ENCODE measurements at places on chromosomes 6 and 20.

- DNase-seq: no peak
Observed at GRCh38 chr6:24788031-24788665, 10.6 kb downstream of the ARMH2 start.

GRCh38 chr6:22056398-22056797, 240.4 kb downstream of the PRL start:
- DNase-seq: no peak

DNA sequence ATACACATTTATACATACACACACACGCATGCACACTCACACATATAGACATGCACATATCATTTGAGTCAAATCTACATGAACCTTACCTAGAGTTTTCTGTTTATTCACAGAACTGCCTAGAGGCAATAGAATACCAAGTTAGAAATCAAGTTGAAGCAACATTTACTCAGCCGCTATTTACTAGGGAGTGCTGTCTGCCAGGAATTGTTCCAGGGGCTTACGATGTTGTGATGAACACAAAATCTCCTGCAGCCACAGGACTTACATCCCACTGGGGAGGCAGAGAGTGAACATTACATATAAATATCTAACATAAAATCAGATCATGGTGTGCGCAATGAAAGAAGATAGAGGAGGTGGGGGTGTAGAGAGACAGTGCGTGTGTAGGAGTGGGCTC, 80.4 kb downstream of the GCLC start:
- DNase-seq: no peak

- DNase-seq: no peak
Observed at GRCh38 chr6:33952016-33952415, 148.2 kb upstream of the MLN start.

DNA sequence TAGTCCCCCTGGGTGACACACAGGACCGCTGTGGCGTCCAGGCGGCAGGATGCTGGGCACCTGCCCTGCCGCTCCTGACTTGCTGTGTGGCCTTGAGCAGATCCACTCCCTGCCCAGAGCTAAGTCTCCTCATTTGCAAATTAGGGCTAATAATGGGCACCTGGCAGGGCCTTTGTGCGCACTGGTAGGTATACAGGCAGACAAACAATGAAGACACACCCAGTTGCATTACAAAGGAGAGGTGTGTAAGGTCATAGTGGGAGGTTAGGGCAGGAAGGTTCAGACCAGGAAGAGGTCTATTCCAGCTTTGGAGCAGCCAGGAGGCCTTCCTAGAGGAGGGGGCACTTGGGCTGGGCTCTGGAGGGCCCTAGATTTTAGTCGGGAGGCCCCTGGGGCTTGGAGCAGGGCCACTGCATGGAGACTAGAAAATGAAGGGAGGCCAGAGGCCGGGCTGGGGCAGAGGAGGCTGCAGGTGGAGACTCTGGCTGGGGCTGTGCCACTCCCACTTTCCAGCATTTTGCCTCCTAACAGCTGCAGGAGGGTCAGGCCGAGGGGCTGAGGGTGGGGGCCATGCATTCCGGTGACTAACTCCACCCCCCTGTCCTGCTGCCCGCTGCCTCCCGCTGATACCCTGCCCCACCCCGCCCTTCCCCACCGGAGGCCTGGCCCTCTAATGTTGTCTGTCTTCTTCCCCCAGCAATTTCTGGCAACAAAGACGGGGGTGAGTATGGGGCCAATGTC, 28.5 kb downstream of the MYH7B start:
- DNase-seq: no peak

DNA sequence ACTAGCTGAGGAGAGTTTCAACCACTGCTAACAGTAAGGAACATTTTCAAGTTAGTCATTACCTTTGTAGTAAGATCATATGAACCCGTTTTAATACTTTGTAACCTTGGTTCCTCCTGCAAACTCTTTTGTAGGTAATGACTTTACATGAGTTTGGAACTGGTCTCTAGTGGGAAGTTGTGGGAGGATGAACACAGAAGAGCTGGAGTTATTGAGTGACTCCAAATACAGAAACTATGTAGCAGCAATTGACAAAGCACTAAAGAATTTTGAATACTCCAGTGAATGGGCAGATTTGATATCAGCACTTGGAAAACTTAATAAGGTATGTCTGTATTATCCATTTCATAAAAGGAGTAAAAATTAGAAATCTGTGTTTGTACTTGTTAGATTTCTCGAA, 29.3 kb downstream of the DOP1A start:
- no peak for DNase-seq
